ENCODE measurements at places on chromosomes 4 and X.

GRCh38 chr4:106809076-106809475 lies 227.0 kb downstream of the DKK2 start:
- no peak for DNase-seq

GRCh38 chr4:86174506-86174905 lies 185.3 kb downstream of the MAPK10 start:
- no peak for DNase-seq

GRCh38 chrX:87403551-87403950 lies 114.1 kb upstream of the KLHL4 start:
- DNase-seq, result no peak

- no peak for DNase-seq
Measured at GRCh38 chrX:101416691-101417090, 8.7 kb downstream of the HNRNPH2 start.

GRCh38 chr4:99824070-99824599 lies 7.5 kb downstream of the DAPP1 start:
- DNase-seq, result no peak

DNA sequence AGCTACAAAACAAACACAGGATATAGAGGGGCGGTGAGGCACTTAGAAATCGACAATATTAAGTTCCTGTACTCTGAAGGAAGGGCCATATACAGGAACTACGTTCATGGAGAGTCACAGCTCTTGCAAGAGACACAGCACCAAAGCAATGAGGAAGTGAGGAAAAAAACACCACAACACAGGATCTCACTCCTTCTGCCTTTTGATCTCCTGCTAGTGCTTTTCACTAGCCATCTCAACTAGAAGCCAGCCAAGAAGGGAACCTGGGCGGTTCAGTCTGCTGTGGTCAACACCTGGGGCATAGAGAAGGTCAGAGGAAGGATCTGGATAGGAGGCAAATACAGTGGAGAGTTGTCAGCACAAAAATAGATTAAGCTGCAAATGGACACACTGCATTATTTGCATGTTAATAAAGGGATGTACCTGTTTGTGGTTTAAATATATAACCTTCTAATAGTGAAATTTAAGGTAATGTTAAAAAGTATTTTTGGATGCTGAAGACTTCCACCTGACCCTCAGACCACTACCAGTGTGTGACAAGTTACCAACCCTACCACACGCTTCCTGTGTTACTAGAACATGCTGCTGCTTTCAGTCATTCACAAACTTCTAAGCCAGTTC lies 104.6 kb downstream of the DTHD1 start:
- DNase-seq, result no peak

DNA sequence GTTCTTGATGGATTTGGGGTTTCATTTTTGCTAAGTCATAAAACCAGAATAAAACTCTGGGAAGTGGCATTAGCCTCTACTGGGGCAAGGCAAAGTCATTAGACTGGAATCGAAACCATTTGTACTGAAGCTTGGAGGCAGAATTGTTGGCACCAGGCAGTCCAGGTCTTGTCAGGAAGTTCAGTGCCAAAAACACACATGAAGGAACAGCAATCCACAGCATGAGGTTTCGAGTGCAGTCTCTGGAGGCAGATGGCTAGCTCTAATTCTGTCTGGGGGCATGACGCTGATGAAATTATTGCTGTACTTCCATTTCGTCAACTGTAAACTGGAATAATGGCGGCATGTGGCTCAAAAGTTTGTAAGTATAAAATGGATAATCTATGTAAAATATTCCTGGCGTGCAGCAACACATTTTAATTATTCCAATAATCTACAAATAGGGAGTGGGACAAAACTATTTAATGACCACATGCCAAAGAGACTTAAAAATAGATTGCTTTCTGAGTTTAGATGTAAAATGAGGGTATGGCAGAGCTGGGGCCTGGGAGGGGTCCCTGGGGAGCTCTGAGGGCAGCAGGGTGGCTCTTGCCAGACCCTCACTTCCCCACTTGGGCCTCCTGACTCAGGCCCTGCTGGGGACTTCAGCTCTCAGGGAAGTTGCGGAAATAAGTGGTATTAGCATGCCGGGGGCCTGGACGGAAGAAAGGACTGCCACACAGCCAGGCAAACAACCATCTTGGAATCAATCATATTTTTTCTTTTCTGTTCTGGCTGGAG lies 18.8 kb upstream of the CENPU start:
- no peak for DNase-seq

GRCh38 chr4:141026900-141027299 lies 106.4 kb downstream of the RNF150 start:
- no peak for DNase-seq

GRCh38 chr4:145951931-145952330 lies 13.3 kb upstream of the ZNF827 start:
- DNase-seq, result no peak

DNA sequence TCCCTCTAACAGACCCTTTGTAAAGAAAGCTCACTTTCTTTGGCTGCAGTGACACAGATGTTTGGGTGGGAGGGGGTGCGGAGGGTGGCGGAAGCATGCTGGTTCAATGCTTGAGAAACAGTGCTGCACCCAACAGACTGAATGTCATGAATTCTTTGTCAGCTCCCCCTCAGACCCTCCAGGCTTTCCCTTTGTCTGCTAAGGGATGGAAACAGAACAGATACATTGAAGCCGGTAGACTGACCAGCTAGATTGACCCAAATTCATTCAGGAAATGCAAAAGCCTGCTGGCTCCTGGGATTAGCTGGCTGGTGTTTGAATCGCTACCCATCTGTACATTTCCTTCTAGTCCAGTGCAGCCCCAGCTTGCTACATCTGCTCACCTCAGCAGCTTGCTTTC lies 90.8 kb upstream of the PAK3 start:
- no peak for DNase-seq

DNA sequence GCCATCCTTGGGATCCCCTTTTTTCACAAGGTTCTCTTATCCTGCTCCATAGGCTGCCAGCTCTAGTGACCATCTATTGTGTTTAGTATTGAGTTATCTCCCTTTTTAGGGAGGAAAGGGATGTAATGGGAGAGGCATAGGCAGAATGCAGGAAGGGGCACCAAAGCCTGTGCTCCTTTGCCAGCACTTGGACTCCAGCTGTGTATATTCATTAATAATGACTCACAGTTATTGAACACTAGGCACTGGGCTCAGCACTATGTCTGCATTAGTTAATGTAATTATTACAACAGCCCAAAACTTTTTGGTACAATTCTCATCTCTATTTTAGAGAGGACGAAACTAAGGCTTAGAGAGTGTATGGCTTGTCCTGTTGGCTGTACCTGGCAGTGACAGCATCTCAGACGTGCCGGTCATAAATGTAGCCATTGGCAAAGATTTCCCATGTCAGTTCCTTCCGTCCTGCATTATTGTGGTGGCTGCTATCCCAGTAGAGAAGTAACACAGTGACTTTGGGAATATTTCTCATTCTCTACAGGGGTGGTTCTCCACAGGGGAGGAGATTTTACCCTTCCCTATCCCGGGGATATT lies 90.3 kb downstream of the AFF1 start:
- no peak for DNase-seq

- no peak for DNase-seq
Measured at GRCh38 chr4:80361329-80361900, 25.9 kb downstream of the CFAP299 start.

DNA sequence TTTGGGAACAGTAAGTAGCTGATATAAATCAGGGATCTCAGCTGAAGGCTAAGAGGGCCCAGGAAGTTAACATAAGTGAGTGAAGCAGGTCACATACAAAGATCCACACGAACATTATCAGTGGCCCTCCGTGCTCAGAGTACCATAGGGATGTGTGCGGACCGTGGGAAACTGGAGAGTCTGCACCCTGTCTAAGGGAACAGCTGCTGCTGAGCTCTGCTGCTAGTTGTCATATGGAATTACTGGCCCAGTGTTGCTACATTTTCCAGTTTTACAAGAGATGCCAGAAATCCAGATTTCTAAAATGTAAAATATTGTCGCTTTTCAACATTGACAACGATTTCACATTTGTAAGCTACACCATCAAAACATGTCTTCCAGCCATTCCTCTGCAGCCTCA lies 90.5 kb downstream of the RTL5 start:
- DNase-seq, result no peak
